ENCODE measurements at places on chromosomes 2 and 18.
A peak's percentile ranks its signal among the peaks of the same experiment; 100 is the strongest.

DNA sequence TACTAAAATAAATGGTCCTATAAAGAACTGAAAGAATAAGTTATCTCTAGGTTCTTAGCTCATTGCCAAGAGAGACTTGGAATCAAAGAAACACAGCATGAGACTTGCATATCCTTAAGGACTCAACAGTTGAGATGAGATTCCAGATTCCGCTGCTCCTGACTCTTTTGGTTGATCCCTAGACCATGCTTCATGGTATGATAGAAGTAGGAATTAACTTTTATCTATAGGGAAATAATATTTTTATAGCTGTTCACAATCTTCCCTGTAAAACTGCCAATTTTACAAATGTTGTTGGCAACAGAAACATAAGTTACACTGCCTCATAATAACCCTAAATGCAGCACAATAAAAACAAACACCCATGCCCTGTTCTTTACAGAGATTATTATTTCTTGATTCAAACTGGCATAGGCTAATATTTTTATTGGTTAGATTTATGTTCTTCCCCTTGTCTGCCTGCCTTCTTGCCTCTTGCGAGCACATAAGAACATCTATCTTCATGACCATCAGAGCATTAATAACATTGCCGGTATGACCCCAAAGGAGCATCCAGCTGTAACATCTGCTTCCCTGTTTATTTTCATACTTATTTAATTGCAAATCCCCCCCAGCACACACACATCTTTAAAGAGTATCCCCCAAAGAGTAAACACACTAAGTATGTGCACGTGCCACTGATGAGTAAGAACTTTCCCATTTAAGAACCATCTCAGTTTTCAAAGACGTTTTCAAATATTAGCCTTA is 735.7 kb upstream of the SLC8A1 start:
- DNase-seq: no peak

GRCh38 chr18:3238742-3239141 is 8.9 kb upstream of the MYL12A start:
- no peak for DNase-seq

GRCh38 chr2:127107622-127107999 is 657 bp upstream of the BIN1 start:
- DNase-seq: no peak

GRCh38 chr2:86238354-86238753 is 39.1 kb downstream of the MRPL35 start:
- DNase-seq: no peak

- DNase-seq: peak; percentile 69
Observed at GRCh38 chr2:159086826-159087225, 118.4 kb downstream of the TANC1 start.

GRCh38 chr18:58223717-58224424 is 179.8 kb downstream of the NEDD4L start:
- DNase-seq: peak; percentile 98

DNA sequence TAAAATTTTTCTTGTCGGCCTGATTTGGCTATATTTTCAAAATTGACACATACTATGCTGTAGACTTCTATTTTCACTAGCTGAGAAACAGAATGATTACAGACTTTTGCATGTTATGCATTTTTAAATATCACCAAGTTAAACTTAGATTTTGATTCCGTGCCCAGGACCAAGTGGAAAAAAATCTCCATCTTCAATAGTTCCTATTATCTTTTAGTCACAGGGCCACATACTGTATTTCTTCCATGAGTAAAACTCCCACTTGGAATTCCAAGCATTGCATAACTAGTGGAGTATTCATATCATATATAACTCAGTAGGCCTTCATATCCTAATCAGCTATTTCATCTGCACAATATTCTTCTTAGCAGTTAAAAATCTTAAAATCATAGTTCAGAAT is 470.9 kb downstream of the ARHGAP15 start:
- DNase-seq: no peak

GRCh38 chr2:165804719-165805118 is 10.7 kb upstream of the GALNT3 start:
- no peak for DNase-seq

- DNase-seq: no peak
Observed at GRCh38 chr2:121490584-121491133, 40.0 kb upstream of the RNU4ATAC start.

DNA sequence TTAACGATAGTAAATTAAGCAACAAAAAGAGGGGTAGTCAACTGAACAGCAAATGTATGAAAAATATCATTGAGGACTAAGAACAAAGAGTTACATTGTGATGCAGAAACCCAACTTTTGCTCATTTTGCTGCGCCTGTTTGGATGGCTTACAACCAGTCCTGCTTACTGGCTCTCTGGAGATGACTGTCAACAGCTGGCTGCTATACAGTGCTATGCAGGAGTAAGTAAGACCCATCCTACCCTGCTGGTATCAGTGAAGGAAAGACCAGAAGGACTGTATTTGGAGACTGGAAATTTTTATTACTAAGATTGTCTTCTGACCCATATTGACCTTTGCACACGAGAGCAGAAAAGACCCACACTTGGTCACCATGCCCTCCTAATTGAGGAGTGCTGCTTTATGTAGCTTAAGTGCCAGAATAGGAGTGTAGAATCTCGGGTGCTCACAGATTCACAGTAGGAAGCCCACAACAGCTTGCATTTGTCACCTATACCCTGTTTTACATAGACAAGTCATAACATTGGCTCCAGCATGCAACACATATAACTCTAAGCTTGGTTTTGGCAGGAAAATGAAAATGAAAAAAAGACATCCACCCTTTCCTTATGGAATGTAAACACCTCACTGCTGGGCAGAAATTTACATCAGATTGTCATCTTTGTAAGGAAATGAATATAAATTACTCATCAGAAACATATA is 1915.0 kb upstream of the CELF4 start:
- peak; percentile 19 for DNase-seq

- DNase-seq: no peak
Observed at GRCh38 chr2:27747827-27748352, 23.6 kb upstream of the MRPL33 start.

DNA sequence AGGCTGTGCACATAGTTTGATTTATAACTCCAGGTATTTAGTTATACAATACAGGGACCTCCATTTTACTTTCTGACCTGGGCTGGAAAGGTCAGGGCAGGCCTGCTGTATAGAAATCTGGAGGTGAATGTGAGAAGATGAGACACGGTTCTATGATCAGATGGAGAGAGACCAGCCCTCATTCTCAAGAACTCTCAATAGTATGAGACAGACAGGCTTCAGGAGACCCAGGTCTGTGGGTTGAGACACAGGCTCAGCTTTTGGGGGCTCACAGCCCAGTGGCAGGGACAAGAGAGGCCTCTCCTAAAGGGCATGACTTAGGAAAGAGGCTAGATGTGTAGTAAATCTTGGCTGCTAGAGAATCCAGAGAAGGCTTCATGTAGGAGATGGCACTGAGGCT is 719 bp upstream of the ATP6V1B1 start:
- DNase-seq: no peak

DNA sequence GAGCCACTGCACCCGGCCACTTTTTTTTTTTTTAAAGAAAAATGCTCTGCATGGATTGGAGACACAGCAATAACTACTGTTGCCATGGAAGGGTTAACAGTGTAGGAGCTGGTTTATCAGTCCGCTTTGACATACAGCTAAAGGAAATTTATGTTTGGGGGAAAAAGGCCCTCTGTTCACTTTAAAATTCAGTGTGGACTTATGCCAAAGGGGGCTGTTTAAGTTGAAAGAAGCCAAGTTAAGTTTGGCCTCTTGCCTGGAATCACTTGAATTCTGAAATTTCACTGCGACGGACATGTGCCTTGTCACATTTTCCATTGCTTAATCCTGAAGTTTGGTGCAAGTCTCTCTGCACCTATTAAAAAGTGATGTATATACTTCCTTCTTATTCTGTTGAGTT is 3.1 kb downstream of the KCNE4 start:
- DNase-seq: peak; percentile 74

- DNase-seq: peak; percentile 70
Observed at GRCh38 chr2:188369365-188369764, 77.7 kb downstream of the GULP1 start.

GRCh38 chr18:37393945-37394609 is 171.5 kb downstream of the CELF4 start:
- peak; percentile 49 for DNase-seq

All from endothelial cell of umbilical vein (primary cell).